ENCODE measurements at places on chromosomes 3 and 15. TPM values are rescaled to one million over a fixed set of nuclear protein-coding genes. Genes with fewer than 3 reads are reported as not detected.

- H3K4me1 ChIP-seq = peaks cover 61% of the 10 kb centered on the region
- H3K4me3 ChIP-seq = peak overlapping the region; percentile 14
- no peak for DNase-seq
- H3K27me3 ChIP-seq = no peaks in the 10 kb centered on the region
- H3K36me3 ChIP-seq = no peaks in the 10 kb centered on the region
- H3K27ac ChIP-seq = no peak overlapping the region
These were observed 11.0 kb downstream of the TSPAN3 start for GRCh38 chr15:77059786-77060361.

GOLGA8T gene
- 0.19 TPM for total RNA-seq

DNA sequence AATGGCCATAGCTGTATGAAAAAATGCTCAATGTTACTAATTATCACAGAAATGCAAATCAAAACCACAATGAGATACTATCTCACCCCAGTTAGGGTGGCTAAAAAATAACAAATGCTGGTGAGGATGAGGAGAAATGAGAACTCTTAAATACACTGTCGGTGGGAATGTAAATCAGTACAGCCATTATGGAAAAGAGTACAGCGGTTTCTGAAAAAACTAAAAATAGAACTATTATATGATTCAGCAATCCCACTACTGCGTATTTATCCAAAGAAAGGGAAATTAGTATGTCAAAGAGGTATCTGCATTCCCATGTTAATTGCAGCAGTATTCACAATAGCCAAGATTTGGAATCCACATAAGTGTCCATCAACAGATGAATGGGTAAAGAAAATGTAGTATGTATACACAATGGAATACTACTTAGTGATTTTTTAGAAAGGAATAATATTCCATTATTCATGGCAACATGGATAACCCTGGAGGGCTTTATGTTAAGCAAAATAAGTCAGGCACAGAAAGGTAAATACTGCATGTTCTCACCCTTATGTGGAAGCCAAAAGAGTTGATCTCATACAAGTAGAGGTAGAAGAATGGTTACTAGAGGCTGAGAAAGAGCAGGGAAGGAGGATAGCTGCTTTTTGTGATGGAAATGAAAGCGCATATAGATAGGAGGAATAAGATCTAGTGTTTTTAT is 35.0 kb downstream of the SERP1 start:
- no peak overlapping the region for H3K4me3 ChIP-seq
- no peak overlapping the region for H3K27ac ChIP-seq
- peaks cover 12% of the 10 kb centered on the region for H3K4me1 ChIP-seq
- peaks cover 5% of the 10 kb centered on the region for H3K36me3 ChIP-seq

- H3K36me3 ChIP-seq = no peaks in the 10 kb centered on the region
- H3K27ac ChIP-seq = peak overlapping the region; percentile 77
- DNase-seq = peak; percentile 48
These were observed 75.0 kb downstream of the FEM1B start for GRCh38 chr15:68352401-68353062.

DNA sequence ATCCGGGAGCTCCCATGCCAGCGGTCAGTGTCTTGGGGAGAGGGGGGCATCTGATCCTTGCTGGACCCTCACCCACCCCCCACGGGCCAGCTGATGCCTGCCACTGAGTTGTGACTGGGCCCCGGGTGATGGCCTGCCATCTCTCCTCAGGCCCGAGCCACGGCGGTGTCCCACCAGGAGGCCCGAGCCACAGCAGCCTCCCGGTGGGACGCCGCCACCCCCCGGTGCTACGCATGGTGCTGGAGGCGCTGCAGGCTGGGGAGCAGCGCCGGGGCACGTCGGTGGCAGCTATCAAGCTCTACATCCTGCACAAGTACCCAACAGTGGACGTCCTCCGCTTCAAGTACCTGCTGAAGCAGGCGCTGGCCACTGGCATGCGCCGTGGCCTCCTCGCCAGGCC is 4.3 kb downstream of the H1-8 start:
- no peaks in the 10 kb centered on the region for H3K27me3 ChIP-seq
- no peak overlapping the region for H3K27ac ChIP-seq
- H3K36me3 ChIP-seq = no peaks in the 10 kb centered on the region

DNA sequence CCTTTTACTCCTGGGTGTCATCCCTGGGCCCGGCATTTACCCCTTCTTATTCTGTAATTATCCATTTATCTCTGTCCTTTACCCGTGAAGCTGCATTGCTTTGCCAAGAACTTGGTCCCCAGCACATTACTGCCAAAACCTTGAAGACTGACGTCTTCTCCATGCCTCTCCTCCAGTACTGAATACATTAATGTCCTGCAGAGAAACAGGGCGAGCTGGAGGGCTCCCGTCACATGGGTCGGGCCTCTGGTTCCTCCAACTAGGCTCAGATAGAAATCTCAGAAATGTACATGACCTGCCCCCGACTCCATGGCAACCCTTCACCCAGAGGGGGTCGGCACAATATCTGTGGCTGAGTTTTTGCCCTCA is 445 bp downstream of the EFCAB12 start:
- H3K4me3 ChIP-seq = peak overlapping the region; percentile 66
- peaks cover 8% of the 10 kb centered on the region for H3K36me3 ChIP-seq
- H3K4me1 ChIP-seq = peaks cover 55% of the 10 kb centered on the region
- DNase-seq = no peak
- peaks cover 9% of the 10 kb centered on the region for H3K27me3 ChIP-seq
- no peak overlapping the region for H3K27ac ChIP-seq

TIMP4 gene
- total RNA-seq = 0.28 TPM

WNT5A gene
- total RNA-seq = 0.51 TPM

GRCh38 chr3:183268366-183268765 is 15.3 kb downstream of the B3GNT5 start:
- H3K36me3 ChIP-seq = peaks cover 11% of the 10 kb centered on the region
- H3K4me3 ChIP-seq = peak overlapping the region; percentile 14
- no peaks in the 10 kb centered on the region for H3K27me3 ChIP-seq
- peak overlapping the region; percentile 5 for H3K27ac ChIP-seq
- H3K4me1 ChIP-seq = peaks cover 4% of the 10 kb centered on the region
- no peak for DNase-seq

GPR87 gene
- total RNA-seq = 0.70 TPM
